Endothelial cell (in vitro differentiated cells): ENCODE measurements at places on chromosomes 4 and X.
A peak's percentile ranks its signal among the peaks of the same experiment; 100 is the strongest.

- DNase-seq, result no peak
Observed at GRCh38 chrX:15435836-15436619, 51.8 kb upstream of the VEGFD start.

- no peak for DNase-seq
Observed at GRCh38 chr4:148359769-148360168, 82.4 kb downstream of the NR3C2 start.

- no peak for DNase-seq
Observed at GRCh38 chr4:20305976-20306375, 54.3 kb downstream of the SLIT2 start.

GRCh38 chr4:146329050-146329716 is 114.8 kb downstream of the REELD1 start:
- no peak for DNase-seq

DNA sequence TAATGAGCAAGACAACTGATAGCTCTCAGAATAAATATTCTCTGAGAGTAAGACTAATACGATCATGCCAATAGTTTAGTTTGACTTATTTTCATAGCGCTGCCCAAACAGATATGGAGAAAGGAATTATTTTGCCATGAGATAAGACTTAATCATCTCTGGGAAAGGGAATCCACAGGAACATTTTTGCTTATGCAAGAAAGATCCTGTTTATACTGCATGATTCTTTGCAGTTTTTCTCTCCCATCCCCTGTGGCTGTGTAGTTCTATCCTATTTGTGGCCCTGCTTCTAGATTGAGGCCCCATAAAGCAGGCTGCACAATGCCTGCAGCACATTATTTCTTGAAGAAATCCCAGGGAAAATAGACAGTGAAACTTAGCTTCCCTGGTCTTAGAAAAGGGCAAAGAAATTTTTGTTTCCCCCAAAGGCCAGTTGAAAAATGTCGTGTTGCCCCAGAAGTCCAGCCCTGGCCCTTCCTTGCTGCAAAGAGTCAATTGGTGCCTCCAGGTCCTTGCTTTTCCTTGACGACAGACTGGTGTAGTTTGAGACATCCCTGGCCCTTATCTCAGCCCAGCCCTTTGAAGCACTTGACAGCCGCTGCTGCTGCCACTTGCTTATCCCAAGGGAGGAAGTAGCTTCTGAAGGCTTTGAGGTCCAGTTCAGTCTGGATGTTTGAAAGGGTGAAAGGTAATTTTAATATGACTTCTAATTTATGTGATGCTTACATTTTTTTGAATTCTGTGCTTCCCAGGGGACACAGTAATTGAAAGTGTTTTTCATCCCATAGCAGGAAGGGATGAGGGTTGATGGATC is 45.0 kb upstream of the SH3RF1 start:
- no peak for DNase-seq

- DNase-seq, result no peak
Observed at GRCh38 chr4:181830404-181831035, 412.7 kb upstream of the TENM3 start.

DNA sequence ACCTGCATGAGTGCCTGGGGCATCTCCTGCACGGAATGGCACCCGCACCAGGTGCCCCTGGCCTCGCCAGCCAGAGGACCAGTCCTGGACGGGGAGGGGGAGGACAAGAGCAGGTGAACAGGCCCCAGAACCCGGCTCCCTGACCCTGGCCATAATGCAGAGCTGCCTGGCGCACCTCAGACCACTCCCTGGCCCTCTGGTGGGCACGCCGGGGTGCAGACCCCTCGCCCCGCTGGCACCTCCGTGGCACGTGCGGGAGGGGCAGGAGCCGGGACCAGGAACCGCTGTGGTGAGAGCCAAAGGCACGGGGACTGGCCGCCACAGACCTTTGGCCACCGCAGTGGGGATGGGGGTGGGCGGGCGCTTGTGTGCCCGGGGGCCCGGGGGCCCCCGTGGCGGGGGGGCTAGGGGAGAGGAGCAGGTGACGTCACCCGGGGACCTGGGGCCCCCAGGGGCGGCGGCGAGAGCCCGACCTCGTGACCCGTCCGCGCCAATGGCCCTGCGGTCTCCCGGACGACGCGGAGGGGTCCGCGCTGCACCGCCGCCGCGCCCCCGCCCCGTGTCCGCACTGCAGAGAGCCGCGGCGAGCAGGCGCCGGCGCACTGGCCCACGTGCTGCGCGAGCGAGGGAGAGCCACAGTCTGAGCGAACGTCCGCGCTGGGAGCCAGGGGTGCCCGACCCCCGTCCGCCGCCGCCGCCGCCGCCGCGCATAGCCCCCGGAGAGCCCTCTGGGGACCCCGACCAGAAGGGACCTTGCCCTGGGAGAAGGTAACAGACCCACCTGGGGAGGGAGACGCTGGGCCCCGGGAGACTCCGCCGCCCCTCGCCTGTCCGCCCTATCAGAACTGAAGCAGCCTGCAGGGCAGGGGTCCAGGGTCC is at the start of gene PNMA3:
TSS of gene PNMA3 (plus strand) at position 600 of the 879 bp plus-strand sequence. CDS start 586 bp downstream, outside the sequence.
- peak; percentile 29 for DNase-seq

- no peak for DNase-seq
Observed at GRCh38 chr4:83625821-83626220, 89.9 kb downstream of the GPAT3 start.

GRCh38 chrX:31061091-31061490 is 10.8 kb downstream of the FTHL17 start:
- no peak for DNase-seq

GRCh38 chr4:170007113-170007512 is 19.1 kb downstream of the MFAP3L start:
- no peak for DNase-seq

- DNase-seq, result no peak
Observed at GRCh38 chrX:123909523-123909922, 49.7 kb downstream of the XIAP start.

- DNase-seq, result no peak
Observed at GRCh38 chrX:41391606-41392005, 55.5 kb upstream of the NYX start.

GRCh38 chr4:107018344-107018735 is 17.8 kb downstream of the DKK2 start:
- no peak for DNase-seq

DNA sequence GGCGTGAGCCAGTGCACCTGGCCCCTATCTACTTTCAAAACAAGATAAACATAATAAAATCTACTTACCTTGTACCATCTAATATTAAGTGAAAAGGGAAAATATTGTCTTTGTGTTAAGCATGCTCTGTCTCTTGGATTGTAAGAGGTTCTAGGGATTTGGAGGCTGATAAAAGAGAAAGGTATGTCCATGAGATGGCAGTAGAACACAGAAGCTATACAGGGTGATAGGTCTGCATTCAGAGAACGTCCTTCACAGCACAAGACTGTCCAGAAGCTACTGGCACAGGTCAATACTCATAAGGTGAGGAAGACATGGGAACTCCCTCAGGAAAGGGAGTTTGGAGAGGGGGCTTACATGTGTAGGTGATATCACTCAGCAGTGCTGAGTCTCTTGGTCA is 135.5 kb downstream of the TMEM47 start:
- DNase-seq, result no peak

- no peak for DNase-seq
Observed at GRCh38 chr4:145001635-145002034, 96.4 kb downstream of the ANAPC10 start.

- DNase-seq, result no peak
Observed at GRCh38 chrX:55213381-55213780, 6.8 kb upstream of the PAGE5 start.

GRCh38 chrX:12138361-12139313 is at the start of gene FRMPD4:
Gene FRMPD4 (plus strand): TSS chrX:12138473. CDS start chrX:12138972, 499 bp downstream.
- DNase-seq, result peak; percentile 15

DNA sequence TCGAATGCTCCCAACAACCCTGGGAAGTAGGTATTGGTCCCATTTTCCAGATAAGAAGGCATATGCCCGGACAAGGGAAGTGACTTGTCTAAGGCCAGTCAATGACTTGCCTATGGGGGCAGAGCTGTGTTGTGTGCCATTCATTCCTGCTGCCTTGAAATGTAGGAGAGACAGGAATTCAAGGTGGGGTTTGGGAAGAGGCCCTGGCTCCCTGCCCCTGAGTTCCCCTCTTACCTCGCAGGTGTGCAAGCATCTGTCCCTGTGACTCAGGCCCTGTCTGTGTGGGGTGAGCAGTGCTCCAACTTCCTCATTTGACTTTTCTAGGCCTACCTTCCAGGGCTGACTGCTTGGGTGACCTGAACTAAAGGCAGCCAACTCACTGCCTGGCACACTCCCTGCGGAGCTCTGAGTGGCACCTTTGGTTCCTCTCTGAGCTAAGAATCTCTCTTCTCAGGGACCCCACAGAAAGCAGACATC is 5.1 kb downstream of the EFNB1 start:
- no peak for DNase-seq

DNA sequence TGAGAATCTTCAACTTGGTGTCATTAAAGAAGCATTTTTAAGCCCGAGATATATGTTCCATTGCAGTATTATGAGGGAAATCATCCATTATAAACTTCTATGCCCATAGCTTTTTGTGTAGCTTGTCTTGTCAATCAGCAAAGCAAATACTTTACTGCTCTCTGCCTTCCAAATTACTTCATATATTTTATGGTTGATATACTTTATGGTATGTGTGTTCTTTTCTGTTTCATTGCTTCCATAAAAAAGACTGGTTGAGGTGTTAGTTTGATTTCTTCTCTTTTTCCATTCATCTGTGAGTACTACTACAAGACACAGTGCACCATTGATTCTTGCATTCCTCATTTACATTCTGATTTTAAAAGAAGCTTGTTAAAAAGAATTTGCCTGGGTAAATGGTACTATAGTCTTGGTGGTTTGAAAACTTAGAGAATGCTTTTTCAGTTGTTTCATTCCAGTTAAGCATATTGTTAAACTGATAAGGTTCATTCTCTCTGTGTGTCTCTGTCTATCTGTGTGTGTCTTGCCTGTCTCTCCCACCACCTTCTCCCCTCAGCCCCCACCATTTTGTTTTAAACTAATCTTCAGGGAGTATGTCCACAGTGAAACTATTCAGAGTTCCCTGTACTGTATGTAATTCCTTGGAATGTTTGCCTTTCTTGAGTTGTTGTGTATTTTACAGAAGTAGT is 27.1 kb downstream of the STAG2 start:
- DNase-seq, result no peak

DNA sequence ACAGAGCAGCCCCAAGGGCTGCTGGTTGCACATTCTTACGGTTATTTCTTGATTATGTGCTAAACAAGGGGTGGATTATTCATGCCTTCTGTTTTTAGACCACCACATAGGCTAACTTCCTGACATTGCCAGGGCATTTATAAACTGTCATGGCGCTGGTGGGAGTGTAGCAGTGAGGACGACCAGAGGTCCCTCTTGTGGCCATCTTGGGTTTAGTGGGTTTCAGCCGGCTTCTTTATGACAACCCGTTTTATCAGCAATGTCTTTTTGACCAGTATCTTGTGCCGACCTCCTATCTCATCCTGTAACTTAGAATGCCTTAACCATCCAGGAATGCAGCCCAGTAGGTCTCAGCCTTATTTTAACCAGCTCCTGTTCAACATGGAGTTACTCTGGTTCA is 212.4 kb upstream of the GRID2 start:
- DNase-seq, result no peak

GRCh38 chrX:44462850-44463249 is 79.8 kb downstream of the FUNDC1 start:
- DNase-seq, result no peak

DNA sequence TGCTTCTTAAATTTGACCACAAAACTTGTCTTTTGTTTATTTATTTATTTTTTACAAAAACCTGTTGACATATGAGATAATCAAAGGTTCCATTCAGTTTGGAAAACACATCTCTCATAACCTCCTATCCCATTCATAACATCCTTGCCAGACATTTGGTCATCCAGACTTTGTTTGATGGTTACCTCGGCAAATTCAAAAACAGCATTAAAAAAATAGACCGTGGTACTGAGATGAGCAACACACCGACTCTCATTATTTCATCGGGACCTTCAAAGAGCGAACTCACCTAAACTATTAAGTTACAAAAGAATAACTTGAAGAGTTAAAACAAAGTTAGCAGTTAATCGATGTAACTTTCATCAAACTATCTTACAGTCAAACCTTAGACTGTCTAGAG is 85.8 kb upstream of the RPS6KA3 start:
- DNase-seq, result no peak

DNA sequence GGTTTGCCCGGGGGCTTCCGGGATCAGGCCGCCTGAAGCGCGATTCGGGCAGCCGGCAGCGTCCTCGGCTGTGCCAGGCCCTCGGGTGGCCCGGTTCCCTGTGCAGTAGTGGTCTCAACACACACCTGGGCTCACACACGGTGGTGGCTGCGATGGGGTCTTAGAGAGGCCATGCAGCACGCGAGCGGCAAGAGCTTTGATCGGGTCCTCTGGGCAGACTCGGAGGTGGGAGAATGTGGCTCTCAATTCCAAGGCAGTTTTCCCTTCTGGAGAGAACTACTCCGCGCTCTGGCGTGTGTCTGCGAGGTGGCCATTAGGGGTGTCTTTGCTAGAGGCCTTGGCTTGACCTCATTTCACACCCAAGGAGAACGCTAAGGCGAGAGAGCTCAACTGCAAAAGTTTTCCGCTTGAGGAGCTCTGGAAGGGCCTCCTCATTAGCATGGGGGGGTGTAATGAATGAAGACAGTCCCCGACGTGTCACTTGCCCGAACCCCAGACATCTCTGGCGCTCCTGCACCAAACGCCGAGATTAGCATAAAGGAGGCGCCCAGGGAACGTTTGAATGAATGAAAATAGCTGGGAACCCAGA is 771 bp upstream of the RBPJ start:
- DNase-seq, result no peak

GRCh38 chrX:69083801-69084200 is 81.5 kb downstream of the PJA1 start:
- DNase-seq, result no peak

GRCh38 chr4:187608001-187608421 is 387.6 kb upstream of the ZFP42 start:
- no peak for DNase-seq

- no peak for DNase-seq
Observed at GRCh38 chrX:9935436-9935835, 31.7 kb upstream of the CLDN34 start.

- no peak for DNase-seq
Observed at GRCh38 chr4:140943486-140944198, 187.5 kb upstream of the TBC1D9 start.

DNA sequence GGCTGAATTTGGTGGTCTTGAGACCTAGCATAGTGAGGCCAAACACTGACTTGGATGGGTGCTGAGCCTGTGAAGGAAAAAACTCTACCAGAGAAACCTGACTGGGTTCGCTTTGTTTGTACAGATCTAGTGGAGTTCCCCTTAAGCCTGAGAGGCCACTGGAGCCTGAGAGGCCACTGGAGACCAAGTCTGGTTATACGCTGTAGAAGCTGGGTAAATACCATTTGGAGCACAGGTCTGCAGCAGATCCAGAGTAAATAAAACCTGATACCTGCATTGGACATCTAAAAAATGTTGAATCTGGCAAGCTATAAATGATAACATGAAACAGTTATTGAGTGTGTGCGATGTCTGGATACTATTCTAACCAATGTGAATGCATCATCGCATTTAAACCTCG is 104.3 kb upstream of the IGSF1 start:
- DNase-seq, result no peak
